H7 (cell line): ENCODE measurements at places on chromosomes 6 and 20.

DNA sequence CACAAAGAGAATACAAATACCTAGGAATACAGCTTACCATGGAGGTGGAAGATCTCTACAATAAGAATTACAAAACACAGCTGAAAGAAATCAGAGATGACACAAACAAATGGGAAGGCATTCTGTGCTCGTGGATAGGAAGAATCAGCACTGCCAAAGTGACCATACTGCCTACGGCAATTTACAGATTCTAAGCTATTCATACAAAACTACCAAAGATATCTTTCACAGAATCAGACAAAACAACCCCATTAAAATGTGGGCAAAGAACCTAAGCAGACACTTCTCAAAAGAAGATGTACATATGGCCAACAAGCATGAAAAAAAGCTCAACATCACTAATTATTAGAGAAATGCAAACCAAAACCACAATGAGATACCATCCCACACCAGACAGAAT, 133.2 kb upstream of the SSTR4 start:
- DNase-seq: no peak

GRCh38 chr6:90008908-90009501, 114.7 kb downstream of the GJA10 start:
- DNase-seq: no peak

DNA sequence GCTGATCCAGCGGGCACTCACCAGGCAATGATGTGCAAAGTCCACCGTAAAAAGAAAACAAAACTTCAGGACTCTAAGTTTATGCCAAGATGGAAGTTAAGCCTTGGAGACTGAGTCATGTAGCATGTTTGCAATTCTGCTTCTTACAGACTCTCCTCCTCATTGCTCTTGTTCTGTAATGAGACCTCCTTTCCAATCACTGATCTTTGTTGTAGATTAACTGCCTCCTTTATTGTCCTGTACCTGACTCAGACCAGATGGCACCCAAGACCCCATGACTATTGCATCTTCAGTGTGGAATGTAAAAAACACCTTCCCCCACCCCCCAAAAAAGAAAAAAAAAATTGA, 11.2 kb downstream of the NEU1 start:
- no peak for DNase-seq

DNA sequence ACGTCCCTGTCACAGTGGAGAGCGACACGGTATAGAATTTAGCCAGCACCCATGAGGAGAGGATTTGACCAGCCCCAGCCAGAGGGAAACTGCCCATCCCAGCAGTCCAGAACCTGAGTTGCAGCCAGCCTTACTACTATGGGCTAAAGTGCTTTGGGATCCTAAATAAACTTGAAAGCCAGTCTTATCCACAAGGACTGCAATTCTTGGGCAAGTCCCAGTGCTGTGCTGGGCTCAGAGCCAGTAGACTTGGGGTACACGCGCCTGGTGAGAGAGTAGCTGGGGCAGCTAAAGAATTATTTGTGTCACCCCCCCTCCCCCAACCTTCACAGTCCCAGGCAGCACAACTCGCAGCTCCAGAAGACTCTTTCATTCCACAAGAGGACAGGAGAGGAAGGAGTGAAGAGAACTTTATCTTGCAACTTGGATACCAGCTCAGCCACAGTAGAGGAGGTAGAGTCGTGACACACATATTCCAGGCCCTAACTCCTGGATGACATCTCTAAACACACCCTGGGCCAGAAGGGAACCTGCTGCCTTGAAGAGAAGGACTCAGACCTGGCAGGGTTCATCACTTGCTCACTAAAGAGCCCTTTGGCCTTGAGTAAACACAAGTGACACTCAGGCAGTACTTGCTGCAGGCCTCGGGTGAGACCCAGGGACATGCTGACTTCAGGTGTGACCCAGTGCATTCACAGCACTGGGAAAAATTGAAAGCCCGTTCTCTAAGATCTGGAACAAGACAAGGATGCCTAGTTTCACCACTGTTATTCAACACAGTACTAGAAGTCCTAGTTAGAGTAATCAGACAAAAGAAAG, 100.3 kb downstream of the REV3L start:
- no peak for DNase-seq

DNA sequence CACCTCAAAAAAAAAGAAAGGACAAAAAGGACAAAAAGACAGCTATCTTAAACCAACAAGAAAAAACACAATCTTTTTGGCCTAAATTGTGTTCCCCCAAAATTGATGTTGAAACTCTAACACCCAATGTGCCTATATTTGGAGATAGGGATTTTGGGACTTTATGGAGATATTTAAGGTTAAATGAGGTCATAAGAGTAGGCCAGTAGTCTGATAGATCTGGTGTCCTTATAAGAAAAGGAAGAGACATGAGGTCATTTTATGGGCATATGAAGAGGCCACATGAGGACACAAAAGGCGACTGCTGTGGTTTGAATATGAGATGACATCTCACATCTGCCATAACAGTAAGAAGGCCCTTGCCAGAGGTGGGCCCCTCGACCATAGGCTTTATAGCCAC, 49.5 kb downstream of the TRIM38 start:
- no peak for DNase-seq

GRCh38 chr6:135372758-135373157, 124.8 kb downstream of the AHI1 start:
- no peak for DNase-seq

DNA sequence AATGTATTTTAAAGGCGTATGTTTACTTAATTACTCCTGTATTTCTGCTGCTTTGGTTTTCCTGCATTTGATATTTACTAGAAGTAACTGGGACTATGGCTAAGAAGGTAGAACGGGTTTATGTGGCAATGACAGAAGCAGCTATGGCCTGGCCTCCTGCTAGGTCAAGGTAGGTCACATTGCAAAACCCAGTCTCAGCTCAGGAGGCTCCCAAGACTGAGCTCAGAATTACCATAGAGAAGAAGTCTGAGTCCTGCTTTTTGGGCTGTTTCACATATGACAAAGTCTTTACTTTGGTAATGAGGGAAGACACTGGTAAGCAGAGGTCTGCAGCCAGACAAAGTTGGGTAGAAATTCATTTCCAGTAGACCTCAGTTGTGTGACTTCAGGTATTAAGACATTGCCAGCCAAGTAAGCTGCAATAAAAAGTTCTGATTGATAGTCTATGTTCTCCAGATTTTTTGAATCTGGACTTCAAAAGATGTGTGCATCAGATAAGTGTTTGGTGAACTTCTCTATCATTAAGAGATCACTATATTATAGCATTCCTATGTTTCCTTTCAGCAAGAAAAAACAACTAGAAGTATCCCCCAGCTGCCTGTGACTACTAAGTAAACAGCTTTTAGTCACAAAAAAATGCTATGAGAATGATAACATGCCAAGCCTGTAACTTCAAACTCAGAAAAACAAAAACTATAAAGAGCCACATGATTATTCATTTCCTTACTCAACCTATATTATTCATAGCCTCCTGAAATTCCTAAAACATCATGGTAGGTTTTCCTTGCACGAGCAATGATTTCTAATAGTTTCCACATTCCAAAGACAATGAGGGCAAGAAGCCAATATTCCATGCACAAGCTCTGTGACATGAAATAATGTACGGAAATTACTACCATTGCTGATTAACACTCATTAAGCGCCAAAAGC, 312.3 kb downstream of the HAO1 start:
- no peak for DNase-seq

DNA sequence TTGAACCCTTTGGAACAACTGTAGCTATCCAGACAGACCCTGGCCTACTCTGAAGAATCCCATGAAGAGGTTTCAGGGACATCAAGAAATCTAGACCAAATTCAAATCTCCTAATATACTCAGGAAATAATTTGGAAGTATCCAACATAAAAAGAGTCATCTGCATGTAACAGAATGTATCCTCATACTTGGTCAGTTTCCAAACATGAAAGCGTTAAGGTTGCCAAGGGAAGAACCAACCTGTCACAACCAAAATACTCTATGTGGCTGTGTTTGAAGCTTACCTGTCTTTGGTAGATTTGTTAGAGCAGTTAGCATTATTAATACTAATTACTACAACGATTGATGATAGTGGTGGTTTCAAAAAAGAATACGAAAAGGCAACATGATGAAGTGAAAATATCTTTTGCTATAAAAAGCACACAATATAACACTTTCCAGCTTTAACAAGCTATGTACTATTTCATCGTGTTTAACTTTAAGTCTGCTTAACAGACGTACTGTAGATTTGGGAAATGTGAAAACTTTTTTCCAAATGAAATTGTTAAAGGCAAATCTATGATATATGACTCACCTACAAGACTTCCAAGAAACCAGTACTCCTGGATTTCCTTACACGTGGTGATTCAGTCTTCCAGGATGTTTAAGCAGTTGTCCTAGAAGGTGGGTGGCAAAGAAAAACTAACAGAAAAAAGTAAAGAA, 46.6 kb upstream of the ENPP1 start:
- no peak for DNase-seq

DNA sequence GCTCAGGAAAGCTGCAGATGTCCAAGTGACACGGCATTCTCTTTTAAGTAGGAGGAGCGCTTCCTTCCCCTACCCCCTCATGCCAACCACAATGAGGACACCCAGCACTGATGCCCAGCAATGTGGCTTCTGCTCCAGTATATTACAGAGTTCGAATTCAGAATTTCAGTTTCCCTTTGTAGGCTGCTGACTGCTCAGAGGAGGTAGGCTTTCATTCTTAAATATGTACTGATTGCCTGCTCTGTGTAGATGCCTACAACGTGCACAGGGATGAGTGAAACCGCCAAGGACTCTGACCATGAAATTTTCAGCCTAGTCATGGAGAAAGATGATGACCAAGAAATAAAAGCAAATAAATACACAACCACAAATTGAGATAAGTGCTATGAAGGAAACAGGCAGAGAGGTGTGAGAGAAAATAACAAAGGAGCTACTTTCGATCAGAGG, 50.9 kb upstream of the TNFAIP3 start:
- DNase-seq: no peak

DNA sequence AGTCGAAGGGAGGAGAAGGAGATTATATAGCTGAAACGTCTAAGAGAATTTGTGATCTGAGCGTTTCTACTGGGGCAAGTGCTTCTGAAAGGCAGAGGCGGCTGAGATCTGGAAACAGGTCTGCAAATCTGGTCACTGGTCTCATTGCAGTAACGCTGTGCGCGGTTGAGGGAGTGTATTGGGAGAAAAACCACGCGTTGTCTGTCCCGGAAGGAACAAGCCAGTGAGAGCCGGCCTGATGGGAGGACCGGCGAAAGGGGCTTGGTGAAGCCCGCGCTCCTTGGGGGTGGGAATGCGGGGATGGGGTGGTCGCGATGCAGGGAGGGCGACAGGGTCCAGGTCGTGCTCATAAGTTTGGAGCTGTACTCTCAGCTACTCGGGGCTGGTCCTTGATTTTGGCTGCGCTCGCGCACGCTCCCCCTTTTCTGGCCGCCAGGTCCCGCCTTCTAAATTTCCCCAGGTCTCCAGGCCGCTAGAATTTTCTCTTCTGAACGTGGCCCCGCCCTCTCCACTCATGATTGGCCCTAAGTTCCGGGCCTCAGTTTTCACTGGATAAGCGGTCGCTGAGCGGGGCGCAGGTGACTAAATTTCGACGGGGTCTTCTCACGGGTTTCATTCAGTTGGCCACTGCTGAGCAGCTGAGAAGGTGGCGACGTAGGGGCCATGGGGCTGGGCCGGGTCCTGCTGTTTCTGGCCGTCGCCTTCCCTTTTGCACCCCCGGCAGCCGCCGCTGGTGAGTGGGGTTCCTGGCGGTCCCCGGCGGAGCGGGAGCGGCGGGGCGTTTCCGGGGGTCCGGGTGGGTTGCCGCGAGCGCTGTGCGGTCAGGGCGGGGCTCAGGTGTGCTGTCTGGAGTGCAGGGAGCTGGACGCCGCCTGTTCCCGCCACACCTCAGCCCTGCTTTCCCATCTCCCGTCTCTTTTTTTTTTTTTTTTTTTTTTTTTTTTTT, at the start of gene MICB:
TSS of gene MICB (plus strand) at position 615 of the 946 bp plus-strand sequence. CDS start at position 664, 49 bp downstream.
- peak; percentile 91 for DNase-seq

DNA sequence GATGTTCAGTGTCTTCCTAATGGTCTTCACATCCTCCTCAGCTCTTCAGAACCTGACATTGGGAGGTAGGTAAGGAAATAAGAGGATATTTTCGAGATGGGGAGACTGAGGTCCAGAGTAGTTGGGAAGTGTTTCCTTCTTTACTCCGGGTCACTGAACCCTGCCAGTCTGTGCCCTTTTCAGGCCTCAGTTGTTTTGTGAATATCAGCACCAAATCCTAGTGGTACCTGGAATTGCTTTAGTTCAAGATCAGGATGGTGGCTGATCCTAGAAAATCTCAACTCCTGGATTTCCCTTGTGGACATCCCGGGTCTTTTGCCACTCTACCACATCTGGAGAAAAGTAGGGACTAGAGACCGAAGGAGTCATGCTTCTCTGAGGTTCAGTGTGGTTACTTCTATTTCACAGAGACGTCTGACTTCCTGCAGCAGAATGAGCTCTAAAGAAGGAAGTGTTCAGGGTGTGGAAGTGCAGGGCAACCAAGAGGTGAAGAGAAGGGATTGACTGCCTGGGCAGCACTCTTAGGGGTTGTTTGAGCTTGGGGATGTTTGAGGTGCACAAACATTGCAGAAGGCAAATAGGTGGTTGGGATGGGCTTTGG, 995 bp downstream of the STK4 start:
- DNase-seq: no peak

- no peak for DNase-seq
Measured at GRCh38 chr6:56746767-56747504, 104.2 kb upstream of the DST start.

DNA sequence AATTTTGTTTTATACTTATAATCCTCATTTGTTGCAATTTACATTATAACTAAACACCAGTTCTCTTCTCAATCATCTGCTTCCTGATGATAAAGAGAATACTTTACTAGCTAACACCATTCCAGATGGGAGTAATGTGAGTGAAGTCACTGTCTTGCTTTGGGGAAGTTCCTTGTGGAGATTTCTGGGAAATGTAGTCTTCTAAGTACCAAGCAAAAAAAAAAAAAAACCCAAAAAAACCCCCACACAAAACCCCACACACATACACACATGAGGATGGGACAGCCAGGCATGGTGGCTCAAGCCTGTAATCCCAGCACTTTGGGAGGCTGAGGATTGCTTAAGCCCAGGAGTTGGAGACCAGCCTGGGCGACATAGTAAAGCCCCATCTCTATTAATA, 2.2 kb upstream of the SNPH start:
- DNase-seq: no peak

GRCh38 chr20:3894796-3895195, 5.6 kb downstream of the PANK2 start:
- no peak for DNase-seq

DNA sequence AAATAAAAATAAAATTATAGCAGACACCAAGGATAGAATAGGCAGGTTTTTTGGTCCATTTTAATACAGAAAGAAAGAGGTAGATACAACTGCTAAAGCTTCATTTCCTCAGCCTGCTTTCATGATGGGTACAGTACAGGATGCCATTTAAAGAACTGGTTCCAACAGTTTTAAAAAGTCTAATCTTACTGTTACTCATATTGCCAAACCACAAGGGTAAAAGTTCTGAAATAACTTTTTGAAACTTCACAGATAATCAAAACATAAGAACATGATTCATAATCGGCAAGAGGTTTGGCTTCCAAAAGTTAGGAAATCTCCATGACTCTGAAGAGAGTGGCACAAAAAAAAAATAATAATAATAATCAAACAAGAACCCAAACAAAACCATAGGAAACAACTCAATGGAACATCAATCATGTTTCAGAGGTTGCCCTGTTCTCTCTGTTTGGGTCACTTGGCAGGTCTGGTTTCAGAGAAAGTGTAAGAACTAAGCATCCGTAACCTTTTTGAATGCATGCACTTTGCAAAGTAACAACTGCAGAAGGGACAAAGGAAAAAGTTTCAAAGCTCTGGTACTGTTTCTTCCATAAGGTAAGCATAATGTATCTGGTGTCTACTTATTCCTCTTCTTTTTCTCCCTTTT, 79.7 kb downstream of the SMLR1 start:
- DNase-seq: no peak

GRCh38 chr6:160111806-160112205, 9.8 kb upstream of the SLC22A1 start:
- DNase-seq: peak; percentile 78

GRCh38 chr20:5442101-5442500, 125.3 kb upstream of the PROKR2 start:
- DNase-seq: no peak
